ENCODE measurements at places on chromosomes 12 and 14.

- DNase-seq, result no peak
Observed at GRCh38 chr12:17954788-17955187, 135.2 kb downstream of the RERGL start.

- no peak for DNase-seq
Observed at GRCh38 chr14:29463727-29464395, 463.8 kb downstream of the PRKD1 start.

DNA sequence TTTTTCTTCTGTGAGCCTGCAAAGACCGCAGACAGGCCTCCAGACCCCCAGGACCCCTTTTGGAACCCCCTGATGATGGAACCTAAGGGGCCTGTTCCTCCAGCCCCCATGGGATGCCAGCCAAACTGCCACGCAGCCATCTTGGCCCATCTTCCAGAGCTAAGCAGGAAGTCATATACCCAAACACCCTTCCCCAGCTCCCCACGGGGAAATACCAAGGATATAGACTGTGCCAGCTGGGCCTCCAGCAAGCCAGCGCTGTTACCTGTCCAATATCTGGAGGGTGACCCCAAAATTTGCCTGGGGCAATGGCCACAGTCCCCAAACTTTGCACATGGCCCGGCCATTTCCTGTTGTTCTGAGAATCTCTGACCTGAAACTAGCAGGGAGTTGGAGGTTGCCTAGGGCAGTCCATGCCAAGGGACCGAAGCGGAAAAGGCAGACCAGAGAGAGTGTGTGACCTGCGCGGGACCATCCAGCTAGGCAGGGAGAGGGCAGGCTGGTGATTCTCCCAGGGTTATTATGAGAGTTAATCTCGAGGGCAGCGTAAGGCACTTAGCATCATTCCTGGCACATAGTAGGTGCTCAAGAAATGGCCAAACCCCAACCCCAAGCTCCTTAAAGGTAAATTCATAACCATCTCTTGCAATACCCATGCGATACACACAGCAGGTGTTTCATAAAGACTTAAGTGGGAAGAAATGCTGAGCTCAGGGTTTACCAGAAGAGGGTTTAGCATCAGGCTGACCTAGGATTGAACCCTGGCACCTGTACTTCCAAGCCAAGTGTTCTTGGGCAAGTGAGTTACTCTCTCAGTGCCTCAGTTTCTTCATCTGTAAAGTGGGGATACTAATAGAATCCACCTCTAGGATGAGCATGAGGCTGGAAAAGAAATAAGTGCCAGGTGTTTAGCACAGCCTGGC is 2.6 kb upstream of the RASAL1 start:
- no peak for DNase-seq

DNA sequence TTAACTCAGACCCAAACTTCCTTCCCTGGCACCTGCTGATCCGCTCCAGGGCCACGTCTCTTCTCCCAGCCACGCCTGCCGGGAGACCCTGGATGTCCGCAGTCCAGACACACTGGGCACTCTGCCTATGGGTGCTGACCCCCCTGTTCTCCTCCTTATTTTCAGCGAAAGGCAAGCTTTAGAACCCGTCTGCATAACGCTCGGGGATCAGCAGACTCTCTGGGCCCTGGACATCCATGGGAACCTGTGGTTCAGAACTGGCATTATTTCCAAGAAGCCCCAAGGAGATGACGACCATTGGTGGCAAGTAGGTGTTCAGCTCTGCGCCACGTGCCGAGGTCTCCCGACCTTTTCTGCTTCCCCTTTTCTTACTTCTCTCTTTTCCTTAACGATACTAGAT is 63.9 kb downstream of the ANKRD9 start:
- DNase-seq, result no peak

Data from esophagus squamous epithelium (tissue), 5 donors.